Activated naive CD4-positive, alpha-beta T cell (primary cell): ENCODE measurements at places on chromosomes 6 and 20.

DNA sequence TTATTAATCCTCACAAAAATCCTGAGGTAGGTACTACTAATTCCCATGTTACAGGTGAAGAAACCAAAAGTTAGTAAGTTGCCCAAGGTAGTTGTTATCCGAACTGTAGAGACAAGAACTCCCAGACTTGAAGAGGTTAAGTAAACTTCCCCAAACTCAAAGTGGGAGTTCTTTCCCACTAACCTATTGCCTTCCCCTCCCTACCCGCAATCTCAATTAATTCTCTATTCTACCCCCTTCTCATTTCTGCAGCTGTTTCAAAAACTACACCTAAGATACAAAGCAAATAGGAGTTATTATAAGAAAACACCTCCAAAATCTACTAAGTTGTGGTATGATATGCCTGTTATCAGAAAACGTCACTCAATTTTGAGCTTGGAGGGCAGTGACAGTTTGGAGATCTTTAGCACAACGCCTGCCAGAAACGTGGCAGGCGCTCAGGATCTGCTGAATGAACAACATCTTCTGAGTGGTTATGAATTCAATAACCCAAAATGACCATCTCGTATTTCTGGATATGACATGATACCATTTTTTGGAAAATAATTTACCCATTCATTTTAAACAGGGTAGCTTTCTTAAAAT lies 7.1 kb downstream of the CSNK2A1 start:
- no peak for DNase-seq

DNA sequence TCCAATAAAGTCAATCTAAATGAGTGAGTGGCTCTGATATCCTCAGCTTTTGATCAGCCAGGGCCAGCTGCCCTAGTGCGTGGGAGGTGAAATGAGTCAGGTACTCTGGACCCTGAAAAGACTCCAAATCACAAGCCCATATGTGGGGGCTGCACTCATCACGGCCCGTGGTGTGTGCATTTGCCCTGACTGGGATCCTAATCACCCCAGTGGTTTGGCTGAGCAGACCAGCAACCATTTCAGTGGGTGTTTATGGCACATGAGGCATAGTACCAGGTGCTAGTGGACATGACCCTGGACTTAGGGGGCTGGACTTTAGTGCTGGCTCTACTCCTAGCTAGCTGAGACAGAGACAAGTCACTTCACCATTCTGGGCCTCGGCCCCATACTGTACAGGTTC lies 39.4 kb downstream of the SCML4 start:
- no peak for DNase-seq

DNA sequence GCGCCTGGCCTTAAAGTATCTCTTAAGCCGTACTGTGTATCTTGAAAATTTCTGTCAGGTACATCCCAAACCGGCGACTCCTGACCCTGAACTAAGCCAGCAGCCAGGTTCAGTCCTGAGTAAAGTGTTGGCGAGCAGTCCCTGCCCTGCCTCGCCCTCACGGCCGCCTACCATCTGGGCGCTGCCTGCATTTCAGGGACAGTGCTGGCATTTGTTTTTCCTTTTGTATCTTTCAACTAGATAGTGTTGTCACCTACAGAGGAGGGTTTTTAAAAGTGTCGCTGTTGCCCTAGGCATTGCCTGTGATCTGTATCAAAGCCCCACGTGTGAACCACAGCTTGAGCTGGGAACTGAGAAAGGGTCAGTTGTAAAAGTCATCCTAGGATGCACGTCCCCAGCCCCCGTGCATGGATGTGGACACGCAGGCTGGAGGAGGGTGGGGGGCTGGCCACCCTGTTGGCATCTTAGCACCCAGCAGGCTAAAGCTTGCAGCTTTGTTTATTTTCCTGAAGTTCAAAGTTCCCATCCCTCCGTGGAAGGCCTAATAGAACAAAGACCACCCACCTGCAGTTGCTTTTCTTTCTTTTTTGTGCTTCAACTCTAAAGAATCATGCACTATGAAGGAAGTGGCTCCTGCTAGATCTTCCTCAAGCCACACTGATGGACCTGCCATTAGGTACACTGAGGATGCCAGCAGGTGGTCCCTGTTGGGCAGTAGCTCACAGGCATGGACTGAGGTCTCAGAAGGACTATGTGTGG lies 136.8 kb downstream of the ZDHHC14 start:
- no peak for DNase-seq

DNA sequence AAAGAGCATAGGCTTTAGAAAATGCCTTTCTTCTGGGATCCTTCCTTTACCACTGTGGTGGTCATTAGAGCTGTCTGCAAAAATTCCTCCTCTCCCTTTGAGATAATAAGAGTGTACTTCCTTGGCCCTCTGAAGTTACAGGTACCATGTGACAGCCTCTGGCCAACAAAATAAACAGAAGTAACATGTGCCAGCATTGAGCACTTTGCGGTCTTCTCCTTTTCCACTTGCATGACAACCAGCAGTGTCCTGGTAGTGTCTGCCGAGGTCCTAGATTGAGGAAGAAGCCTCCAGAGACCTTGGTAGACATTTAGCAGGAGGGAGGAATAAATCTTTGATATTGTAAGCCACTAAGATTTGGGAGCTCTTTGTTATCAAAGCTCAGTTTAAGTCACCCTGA lies 87.5 kb upstream of the ARID1B start:
- DNase-seq, result no peak

DNA sequence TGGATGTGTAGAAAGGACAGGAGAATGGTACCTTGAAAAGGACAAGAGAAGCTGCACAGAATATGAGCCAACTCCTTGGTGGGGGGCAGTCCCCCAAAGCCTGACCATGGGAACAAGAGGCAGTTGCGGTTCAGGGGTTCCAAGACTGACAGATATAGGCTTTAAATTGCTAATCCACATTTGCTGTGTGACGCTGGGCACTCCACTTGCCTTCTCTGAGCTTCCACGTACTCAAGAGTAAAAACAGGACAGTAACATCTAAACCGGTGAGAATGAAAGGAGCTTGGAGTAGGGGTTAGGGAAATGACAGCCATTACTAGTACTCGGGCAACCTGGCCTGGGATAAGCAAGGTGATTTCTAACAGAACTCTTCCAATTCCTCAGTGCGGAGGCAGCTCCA lies 57.9 kb upstream of the LRFN2 start:
- no peak for DNase-seq

DNA sequence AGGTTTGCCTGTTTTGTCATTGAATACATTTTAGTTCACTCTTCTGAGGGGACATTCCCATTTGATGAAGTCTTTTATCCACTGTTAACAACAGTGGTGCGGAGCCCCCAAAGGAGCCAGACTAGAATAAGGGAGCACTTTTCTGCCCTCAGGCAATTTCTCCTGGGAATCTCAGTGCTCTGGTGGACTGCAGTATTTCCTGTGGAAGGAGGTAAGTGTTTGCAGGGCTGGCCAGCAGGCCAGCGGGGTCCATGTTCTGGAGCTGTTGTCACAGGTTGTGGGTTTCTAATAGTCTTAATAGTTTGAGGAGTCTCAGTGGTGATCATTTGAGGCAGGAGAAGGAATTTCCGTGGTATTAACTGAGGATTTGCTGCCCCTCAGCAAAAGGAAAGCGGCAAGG lies 83.5 kb downstream of the ASXL1 start:
- no peak for DNase-seq

- no peak for DNase-seq
Observed at GRCh38 chr6:168712993-168713392, 272.0 kb downstream of the SMOC2 start.

DNA sequence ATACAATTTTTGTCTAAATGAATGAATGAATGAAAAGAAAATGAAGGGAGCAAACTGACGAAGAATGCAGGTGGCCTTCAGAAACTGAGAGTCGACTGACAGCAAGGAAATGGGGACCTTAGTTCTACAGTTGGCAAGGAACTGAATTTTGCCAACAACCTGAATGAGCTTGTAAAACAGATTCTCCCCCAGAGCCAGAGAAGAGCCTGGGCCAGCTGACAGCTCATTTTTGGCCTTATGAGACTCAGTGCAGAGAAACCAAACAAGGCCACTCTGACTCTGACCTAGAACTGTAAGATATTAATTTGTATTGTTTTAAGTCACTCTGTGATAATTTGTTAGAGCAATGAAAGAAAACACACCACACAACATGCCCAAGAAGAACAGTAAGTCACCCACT lies 21.8 kb downstream of the MAN1A1 start:
- DNase-seq, result no peak

GRCh38 chr6:15823838-15824414 lies 161.1 kb upstream of the DTNBP1 start:
- no peak for DNase-seq

GRCh38 chr20:16273812-16274555 lies 299.3 kb downstream of the KIF16B start:
- no peak for DNase-seq

DNA sequence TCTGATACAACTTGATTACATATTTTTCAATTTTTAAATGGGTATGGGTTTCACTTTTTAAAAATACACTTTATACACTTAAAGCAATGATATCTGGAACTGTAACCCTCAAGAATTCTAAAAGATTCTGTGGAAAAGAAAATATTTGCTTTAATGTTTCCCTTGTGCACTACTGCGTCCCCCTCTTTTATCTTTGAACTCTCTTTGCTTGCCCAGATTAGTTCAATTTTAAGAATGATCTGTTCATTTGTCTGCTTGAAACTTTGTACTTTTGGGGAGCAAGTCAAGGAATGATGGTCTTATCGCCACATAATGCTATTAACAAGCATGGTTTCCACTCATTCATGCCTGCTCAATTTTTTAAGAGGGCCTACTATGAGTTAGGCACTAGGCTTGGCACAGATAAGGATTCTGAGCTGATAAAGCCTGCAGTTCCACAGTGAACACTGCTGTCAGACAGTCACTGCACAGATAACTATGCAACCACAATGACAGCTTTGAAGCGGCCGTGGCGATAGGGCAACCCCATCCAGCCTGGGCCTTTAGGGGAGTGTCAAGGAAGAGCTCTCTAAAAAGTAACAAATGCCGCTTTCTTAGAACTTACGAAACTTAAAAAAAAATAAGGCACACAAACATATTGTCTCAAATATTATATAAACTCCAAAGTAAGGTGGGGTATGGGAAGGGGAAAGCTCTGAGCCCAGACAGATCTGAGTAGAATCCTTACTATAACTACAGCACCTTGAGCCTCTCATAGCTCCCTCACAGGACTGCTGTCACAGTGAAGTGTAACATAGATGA lies 29.7 kb downstream of the FYN start:
- DNase-seq, result no peak

DNA sequence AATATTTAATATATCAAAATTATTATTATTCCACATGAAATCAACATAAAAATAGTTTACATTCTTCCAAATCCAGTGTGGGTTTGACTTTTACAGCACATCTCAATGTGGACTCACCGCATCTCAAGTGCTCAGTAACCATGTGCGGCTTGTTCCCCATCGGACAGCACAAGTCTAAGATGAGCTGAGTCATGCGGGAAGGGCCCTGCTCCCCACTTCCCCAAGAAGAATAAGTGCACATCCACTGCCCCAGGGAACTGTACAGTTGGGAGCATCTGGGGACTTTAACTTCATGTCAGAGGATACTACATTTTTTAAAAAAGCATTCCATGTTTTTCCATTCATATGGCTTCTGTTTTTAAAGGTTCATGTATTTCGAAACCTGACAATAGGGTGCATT lies 325.6 kb downstream of the BTBD3 start:
- DNase-seq, result no peak

- no peak for DNase-seq
Observed at GRCh38 chr6:166377721-166378120, 5.0 kb downstream of the MPC1 start.

GRCh38 chr6:4935486-4935885 lies 68.4 kb downstream of the RPP40 start:
- DNase-seq, result no peak

GRCh38 chr6:140980265-140980887 lies 1152.3 kb upstream of the GJE1 start:
- DNase-seq, result no peak

- DNase-seq, result no peak
Observed at GRCh38 chr6:150631283-150631983, 31.7 kb downstream of the PLEKHG1 start.

- DNase-seq, result no peak
Observed at GRCh38 chr20:39823224-39823623, 861.1 kb downstream of the DHX35 start.

GRCh38 chr6:25963426-25964123 lies 973 bp downstream of the TRIM38 start:
- DNase-seq, result no peak

- DNase-seq, result no peak
Observed at GRCh38 chr6:133547136-133547535, 306.0 kb downstream of the EYA4 start.

DNA sequence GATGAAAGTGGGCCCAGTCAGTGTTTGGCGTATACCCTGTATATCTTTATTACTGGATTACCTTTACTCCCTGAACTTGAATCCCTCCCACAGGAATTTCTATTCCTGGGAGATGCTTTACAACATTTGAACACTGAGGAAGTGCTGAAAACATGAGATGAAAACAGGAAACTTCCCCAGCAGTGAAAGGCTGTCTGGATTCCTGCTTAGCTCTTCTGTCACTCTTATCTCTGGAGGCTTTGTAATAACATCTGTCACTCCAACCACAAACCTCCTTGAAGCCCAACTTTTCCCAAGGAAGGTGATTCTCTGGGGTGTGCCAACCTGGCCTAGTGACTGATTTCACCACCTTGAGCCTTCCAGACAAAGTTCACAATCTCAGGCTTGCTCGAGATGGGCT lies 264.5 kb upstream of the BMP2 start:
- DNase-seq, result no peak

- no peak for DNase-seq
Observed at GRCh38 chr6:149209871-149210775, 107.4 kb upstream of the TAB2 start.

DNA sequence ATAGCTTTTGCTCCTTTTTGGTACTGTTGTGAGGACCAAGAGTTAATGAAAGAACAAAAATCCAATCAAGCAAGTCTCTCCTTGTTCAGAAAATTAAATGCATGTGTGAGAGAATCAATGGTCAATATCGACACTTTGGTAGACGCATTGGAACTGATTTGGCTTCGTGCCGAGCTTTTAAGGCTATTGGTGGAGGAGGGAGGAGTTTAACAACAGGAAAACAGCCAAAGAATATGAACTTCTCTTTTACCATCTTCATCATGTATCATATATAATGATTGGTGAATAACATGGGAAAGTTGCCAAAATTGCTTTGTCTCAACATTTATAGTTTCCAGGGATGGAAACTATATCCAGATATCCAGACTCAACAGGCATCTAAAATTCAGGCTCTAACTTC lies 266.5 kb upstream of the CITED2 start:
- DNase-seq, result no peak

DNA sequence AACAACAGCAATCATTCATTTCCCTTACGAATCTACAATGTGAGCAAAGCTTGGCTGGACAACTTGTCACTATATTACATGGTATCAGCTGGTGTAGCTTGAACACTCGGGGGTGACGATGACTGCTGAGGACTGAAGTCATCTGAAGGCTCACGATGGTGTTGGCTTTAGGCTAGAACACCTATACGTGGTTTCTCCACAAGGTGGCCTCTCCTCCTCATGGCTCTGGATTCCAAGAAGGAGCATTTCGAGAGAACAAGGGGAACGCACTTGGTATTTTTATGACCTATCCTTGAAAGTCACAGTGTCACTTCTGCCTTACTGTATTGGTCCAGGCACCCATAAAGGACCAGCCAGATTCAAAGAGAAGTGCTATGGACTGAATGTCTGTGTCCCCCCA lies 37.5 kb upstream of the ADGRF1 start:
- no peak for DNase-seq
